Retina (tissue), 1 donor: ENCODE measurements at places on chromosomes 12 and 14.

- no peak for DNase-seq
These were observed 32.0 kb upstream of the SIX1 start for GRCh38 chr14:60681271-60681670.

DNA sequence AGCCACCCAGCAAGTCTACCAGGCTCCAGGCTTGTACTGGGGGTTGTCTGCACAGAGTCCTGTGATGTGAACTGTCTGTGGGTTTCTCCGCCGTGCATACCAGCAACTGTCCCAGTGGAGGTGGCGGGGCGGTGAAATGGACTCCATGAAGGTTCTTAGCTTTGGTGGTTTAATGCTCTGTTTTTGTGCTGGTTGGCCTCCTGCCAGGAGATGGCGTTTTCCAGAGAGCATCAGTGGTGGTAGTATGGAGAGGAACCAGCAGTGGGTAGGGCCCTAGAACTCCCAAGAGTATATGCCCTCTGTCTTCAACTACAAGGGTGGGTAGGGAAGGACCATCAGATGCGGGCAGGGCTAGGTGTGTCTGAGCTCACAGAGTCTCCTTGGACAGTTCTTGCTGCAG, 303.8 kb downstream of the TMEM121 start:
- DNase-seq, result no peak

- no peak for DNase-seq
These were observed 15.7 kb downstream of the ANO6 start for GRCh38 chr12:45231515-45232145.

DNA sequence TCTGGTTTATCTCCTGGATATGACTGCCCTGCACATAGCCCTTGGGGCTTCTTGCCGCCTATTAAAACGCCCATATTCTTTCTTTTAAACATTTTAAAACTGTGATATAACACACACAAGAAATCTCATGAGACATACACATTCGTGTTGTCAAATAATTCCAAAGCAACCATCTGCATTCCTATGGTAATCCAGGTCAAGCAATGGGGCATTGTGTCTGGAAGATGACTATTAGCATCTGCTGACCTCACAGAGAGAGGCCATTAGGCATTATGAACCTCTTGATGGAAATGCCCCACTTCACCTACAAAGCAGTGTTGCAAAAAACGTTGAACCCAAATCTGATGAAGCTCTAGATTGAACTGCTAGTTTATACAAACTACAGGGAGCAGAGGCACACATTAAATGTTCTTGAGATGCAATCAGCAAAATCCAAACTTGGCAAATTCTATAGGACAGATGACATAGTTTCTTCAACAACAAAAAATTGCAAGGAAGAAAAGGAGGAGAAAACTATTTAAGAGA, 513.8 kb upstream of the CCDC196 start:
- DNase-seq, result no peak

- DNase-seq, result no peak
These were observed 79.8 kb upstream of the CFL2 start for GRCh38 chr14:34794217-34794616.

- no peak for DNase-seq
These were observed 2.2 kb downstream of the SCNN1A start for GRCh38 chr12:6373022-6373787.

DNA sequence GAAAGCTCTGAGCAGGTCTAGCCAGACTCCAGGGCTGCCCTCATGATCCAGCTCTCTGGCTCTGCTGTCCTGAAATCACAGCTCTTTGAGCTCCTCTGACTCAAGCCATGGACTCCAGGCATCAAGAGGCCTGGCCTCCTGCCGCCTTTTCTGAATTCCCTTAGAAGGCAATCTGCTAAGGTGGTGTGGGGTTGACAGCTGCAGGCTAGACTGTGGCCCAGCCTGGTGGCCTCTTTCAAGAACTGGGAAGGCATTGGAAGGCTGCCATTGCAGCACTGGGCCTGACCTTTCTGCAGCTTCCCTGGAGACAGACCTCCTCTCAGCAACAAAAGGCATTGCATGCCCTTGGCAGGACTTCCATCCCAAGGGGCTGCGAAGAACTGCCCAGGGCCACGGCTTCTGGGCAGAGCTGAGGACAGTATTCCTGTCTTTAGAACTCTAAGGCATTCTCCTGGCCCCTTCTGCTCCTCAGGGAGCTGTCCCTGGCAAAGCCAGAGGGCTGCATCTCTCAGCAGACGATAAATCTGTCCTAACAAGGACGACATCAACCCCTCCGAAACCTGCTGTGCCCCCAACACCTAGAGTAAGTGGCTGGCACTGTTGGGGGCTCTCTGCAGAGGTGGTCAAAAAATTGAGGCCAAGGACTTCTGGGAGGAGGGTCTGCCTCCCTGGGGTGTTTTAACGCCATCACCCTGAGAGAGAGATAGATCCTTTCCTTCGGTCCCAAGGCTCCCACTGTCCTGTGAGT, 115.6 kb downstream of the RBM19 start:
- no peak for DNase-seq

- DNase-seq, result no peak
These were observed 292.3 kb downstream of the TMEM121 start for GRCh38 chr14:105818712-105819005.

GRCh38 chr12:1351926-1352325, 242.5 kb downstream of the FBXL14 start:
- no peak for DNase-seq

DNA sequence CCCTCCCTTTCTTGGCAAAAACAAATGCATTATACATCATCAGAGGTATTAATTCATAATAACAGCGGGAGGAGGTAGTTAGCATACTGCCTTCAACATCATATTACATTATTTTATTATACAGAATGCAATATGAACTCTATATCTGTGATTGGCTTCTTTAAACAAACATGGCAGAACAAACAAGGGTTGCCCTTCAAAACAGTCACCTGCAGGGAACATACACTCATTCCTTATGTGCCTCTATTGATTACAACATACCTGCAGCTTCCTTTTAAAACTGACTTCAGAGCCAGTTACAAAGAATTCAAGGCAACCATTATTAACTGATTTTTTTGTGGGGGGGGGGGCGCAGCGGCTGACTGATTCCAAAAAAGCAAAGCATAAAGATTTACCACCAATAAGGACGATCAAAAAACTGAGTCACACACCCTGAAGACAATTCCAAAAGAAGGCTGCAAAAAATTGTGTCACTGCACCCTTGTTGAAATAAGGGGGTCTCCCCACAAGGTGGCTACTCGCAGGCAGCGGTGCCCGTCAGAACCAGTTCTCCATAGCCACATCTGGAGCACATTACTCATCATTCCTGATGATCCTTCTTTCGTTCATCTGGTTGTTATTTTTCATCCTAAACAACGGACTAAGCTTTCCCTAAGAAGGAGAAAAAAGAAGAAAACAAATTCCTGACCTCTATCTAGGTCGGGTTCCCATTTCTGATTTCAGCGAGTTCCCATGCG, 51.8 kb downstream of the SMUG1 start:
- DNase-seq, result no peak

GRCh38 chr12:57127726-57128518, at the start of gene LRP1:
TSS of gene LRP1 (plus strand) at chr12:57128483. CDS start at chr12:57128965, 482 bp downstream.
- peak; percentile 94 for DNase-seq

- no peak for DNase-seq
These were observed 71.9 kb upstream of the NCOR2 start for GRCh38 chr12:124639122-124639806.

GRCh38 chr14:92103363-92103989, 2.9 kb downstream of the ATXN3 start:
- no peak for DNase-seq

DNA sequence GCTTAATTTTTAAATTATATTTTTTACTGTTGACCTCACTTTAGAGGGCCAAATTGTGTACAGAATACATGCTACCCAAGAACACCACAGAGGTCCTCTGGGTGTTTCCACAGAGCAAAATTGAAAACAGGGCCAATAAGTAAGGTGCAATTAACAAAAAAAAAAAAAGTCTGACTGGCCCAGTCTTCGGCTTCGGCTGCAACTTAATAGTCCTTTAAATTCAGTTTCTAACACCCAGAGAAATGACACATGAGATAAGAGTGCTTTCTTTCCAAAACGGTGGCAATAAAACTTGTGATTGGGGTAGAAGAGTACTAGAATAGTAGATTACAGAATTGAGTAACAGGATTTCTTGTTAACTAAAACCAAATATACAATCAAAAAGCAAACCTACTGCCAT, 81.3 kb downstream of the MED13L start:
- no peak for DNase-seq

DNA sequence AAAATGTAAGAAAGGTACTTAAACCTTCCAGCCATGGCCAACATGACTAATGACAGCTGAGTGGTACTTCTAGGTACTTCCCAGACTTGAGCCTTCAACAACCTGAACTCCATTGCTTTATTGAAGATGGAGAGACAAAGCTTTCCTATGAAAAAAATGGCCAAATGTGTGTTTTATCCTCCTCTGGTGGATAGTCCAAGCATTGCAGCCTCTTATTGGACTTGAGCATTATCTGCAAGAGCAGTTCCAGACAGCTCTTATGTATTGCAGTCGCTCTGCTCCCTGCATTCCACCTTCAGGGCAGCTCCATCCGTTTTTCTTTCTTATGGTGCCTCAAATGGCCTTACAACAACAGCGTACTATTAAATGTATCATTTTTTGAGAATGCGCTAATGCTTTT, 588.2 kb downstream of the NRXN3 start:
- peak; percentile 58 for DNase-seq

DNA sequence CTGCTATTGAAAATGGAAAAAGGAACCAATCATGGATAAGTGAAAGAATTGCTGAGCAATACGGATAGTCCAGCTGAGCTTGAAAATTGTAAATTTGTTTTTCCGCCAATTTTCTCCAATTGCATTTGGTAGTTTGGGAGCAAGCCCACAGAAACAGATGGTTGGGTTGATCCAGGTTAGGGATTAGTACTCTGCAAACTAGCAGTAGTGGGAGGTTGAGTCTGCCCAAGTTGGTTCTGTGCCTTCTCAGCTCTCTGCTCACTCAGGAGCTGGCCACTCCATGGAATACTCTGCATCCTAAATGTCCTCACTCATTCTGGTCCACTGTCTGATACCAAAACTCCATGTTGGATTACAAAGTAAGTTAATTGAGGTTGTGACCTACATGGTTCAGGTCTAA, 361.1 kb upstream of the ATP2B1 start:
- DNase-seq, result no peak

DNA sequence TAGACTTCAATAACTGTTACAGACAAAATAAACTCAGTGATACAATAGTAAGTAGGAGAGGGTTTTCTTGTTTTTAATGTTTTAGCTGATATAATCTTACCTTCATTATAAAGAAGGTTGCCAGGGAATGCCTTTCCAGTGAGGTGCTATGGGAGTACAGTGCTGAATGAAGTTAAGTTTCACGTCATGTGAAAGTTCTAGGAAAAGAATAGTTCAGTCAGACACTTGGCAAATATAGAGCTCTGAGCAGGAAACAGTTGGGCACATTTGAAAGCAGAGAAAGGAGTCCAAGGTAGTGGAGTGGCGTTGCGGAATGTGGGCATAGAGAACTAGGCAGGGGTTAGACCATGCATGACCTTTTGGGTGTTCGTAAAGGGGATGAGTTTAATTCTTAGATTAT, 88.6 kb upstream of the DCN start:
- no peak for DNase-seq

DNA sequence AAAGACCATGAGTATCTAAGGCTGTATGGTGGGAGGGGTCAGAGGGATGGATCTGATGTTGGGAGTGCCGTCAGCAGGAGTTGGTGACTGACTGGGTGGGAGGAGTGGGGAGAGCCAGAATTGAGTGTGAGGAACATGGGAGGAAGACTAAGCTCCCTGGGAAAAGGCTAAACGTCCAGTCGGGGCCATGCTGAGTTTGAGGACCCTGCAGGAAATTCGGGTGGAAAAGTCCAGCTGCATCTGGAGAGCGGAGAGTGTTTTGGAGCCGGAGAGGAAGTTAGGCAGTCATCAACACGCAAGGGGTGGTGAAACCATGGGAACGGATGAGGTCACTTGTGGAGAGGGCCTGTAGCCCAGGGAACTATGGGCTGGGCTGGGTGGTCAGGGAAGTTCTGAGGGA, 60.9 kb downstream of the ELK3 start:
- DNase-seq, result no peak

DNA sequence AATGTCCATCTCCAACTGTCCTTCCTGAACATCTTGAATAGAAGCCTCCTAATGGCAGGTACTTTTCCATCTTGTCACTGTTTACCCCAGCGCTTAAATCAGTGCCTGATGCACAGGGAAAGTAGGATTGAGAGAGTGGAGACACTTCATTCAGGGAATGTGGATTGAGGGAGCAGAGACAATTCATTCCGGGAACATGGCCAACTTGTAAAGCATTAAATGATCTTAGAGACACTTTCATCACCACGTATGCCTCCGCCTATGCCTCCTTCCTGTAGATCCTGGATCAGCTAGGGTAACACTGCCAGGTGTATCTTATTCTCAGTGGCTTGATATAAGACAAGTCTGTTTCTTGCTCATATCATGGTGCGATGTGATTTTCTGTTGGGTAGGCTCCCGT, 67.6 kb upstream of the CSRP2 start:
- no peak for DNase-seq

- DNase-seq, result no peak
These were observed 62.0 kb downstream of the SLC25A47 start for GRCh38 chr14:100384819-100385813.

- DNase-seq, result no peak
These were observed 207.0 kb downstream of the SLC41A2 start for GRCh38 chr12:104751120-104751519.

- no peak for DNase-seq
These were observed 26.8 kb downstream of the LRIG3 start for GRCh38 chr12:58893495-58893894.

DNA sequence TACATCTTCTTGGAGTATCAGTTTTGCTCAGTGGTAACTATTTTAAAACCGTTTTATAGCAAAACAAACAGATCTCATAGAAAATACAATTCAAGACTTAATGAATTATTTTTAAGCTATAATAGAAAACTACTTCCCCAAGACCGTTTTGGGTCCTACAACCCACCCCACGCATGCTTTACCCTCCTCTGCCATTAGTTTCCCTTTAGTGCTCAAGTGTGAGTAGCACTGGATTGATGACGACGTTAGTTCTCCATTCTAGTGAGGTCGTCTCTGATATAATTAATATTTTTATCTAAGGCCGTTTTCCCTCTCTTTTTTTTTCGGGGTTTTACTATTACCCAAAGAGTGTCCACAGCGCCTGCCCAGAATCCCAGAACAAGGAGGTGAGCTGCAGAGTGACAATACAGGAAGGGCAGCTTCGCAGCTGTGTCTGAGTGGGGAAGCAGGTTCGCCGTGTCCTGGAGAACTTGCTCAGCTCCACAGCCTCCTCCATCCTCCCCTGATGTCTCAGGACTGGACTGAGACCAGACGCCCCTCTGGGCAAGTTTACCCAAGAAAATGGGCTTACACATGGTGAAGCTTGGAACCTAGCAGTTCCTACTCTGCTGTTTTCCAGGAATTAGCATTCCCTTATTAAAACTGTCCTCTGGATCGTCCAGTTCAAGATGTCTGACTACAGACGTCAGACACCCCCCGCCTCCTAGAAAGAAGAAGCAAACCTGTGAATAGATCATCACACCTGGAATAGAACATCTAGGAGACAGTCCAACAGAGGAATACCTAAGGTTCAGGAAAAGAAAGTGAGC, 31.9 kb upstream of the MON2 start:
- no peak for DNase-seq

DNA sequence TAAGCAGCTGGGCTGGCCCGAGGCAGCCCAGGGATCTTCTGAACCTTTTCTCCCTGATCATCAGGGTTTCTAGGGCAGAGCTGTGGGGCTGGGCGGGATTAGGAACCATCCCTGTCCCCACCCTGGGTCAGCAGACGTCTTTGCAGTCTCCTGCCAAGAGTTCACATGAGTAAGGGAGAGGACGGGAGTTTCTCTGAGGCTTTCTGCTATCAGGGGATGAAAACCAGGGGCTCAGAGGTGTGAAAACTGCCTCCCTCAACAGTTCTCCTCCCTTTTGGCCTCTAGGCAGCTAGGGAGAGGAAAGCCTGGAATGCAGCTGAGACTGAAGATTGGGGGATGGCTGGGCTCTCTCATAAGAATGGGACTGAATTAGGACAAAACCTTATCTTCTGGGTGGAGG, 7.9 kb downstream of the ZNF385A start:
- no peak for DNase-seq
